A172 (cell line): ENCODE measurements at places on chromosomes 2 and 18. TPM values are rescaled to one million over a fixed set of nuclear protein-coding genes. Genes with fewer than 3 reads are reported as not detected.

Gene TTR
- not detected in 2 replicates for total RNA-seq

Gene ACP1
- 186 and 248 TPM in 2 replicates for total RNA-seq

Gene KRCC1
- 41.7 and 63.6 TPM in 2 replicates for total RNA-seq

Gene LONRF2
- total RNA-seq: 5.0 and 6.0 TPM in 2 replicates

Gene ZC3H15
- 114 and 120 TPM in 2 replicates for total RNA-seq

Gene DNAH7
- total RNA-seq: 0.40 and 0.55 TPM in 2 replicates

Gene TNS1
- total RNA-seq: 1.6 and 1.7 TPM in 2 replicates

Gene LYG2
- total RNA-seq: not detected in 2 replicates

Gene SCG2
- total RNA-seq: 1.7 and 2.2 TPM in 2 replicates

- no peak for DNase-seq
Measured at GRCh38 chr2:189281201-189281600, 101.6 kb upstream of the COL5A2 start.

DNA sequence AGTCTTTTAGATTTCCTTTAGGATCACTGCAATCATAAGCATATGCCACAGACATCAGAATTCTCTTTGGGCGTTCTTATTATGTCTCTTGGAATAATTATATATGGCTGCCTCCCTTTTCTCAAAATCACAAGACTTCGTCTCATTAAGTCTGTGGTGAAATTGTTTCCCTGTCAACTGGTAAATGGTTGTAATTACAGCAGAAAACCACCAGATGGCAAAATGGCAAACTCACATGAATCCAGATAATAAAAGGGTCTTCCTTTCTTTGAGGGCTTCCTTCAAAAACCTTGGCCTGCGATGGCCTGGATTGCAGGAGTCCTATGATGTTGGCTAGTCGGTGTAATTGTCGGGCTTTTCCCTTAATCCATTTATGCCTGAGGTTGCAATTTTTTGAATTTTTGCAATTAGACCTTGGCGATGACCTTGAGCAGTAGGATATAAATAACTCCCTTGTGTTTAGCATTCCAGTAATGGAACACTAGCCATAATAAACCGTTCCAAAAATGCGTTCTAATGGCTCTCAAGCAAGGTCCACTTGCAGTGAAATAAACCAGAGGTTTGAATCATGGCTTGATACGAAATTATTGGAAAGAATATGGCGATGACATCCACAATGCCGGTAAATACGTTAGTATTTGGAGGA lies 656.4 kb downstream of the MBD2 start:
- DNase-seq: peak; percentile 4

DNA sequence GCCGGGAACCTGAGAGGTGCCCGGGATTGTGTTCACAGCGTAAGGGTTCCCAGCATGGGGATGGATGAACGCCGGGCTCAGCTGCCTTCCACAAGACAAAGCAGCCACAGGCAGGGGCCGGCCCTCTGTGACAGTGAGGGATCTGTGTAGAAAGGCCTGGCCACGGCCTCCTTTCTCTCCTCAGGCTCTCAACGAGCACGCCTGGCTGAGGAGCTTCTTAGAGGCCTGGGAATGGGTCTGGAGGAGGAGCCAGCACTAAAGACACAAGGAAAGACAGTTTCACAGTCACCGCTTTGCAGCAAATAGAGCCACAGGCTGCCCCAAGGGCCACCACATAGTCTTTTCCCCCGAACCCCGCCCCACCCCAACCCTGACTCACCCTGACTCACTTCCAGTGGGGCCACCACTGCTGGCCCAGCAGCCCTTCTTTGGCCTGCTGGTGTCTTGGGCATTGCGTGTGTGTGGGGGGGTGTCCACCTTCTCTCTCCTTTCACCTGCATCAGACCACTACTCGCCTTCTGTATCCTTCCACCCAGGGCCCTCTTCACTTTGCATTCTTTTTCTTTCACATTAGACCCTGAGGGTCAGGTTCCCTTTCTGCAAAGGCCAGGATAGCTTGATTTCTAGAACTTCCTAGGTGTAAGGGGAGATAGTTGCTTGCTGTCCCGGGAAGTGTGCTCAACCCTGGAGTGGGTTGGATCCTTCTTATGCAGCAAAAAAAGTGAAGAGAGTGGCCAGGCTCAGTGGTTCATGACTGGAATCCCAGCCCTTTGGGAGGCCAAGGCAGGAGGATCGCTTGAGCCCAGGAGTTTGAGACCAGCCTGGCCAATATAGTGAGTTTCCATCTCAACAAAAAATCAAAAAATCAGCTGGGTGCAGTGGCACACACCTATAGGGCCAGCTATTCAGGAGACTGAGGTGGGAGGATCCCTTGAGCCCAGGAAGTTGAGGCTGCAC lies 19.3 kb upstream of the HPCAL1 start:
- DNase-seq: peak; percentile 99

DNA sequence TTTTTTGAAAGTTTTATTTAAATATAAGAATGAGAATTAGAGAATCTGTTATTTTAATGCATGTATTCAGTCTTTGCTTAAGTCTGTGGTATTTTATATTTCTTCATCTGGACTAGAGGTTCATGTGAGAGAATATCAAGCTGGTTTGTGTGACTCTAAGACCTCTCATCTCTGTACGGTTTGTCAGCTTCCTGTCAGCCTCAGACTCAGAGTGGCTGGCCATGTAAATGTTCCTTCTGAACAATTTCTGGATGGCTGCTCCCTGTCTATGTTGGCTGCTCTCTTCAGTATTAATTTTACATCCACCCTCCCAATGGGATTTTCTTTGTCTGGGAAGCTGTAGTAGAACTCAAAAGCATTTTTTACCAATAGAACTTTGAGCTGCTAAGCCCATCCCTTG lies 225.3 kb upstream of the THUMPD2 start:
- no peak for DNase-seq

DNA sequence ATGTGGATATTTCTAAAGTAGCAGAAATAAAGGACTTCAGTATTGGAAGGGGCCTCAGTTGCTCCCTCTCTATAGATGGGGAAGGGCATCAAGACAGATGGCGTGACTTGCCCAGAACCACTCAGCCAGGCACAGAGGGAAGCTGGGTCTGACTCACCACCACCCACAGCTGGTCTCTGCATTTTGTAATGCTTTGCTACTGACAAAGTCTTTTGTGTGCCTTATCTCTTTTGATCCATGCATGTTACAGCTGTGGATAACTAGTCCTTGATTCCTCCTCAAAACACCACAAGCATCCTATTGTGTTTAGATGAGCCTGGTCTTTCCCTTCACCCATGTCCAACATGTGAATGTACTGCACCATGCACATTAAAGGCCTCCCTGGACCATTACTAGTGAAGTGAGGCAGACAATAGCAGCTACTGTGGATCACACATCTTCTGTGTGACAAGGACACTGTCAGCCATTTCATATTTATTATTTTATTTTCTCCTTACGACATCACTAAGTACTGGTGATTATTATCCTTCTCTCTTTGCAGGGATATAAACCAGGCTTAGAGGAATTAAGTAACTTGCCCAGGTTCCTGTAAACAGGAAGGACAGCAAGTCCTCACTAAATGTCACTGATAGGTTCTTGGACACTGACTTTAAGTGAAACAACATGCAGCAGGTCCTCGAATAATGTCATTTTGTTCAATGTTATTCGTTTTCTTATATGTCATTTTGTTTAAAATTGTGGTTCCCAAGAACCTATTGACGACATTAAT lies 29.6 kb upstream of the IL37 start:
- DNase-seq: peak; percentile 78

DNA sequence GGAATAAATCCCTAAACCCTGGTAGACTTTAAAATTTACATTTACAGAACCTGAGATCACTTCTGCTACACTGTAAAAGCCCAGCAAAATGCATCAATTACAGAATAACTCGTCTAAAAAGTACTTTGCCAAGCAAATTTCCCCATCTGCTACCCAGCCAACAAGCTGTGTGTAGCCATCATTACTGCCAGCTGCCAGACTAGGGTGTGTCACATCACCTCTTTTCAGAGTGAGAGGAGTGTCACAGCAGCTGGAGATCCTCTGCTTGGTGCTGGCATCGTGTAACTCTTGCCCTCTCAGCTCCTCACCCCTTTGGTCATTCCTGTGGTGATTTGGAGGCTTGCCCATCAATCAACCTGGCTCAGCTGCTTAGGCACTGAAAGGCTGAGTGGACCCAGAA lies 340.4 kb upstream of the MMADHC start:
- no peak for DNase-seq

DNA sequence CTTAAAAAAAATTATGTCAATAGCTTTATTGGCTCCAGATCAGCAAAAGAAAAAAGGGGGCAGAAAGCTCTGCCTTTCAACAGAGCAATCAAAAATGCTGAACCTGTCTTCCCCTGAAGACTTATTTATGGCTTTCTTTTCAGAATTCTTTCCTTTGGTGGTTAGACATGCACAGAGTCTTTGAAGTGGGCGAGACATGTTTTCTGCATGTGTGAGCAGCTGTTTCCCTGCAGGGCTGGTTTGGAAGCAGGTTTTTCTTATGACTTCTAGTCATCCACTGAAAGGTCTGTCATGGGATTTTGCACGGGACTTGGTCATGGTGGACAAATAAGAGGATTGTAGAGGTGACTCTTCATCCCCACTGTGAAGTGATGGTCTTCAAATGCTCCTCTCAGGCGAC lies 160.3 kb downstream of the VAPA start:
- DNase-seq: no peak

DNA sequence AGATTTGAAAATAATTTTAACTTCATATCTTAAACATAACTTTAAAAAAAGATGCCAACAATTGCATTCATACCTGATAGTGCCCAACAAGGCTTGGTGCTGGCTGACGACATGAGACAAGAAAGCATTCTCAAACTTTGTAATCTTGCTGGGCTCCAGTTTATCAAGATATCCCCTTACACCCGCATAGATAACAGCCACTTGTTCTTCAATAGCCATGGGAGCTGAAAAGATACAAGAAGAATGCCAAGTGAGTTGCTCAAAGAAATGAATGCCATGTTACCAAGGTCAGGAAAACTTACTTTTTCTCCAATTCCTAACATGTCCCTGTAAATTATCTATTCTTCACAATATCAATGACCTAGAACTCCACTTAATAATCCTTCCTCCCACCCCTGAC lies 12.4 kb upstream of the PSTPIP2 start:
- no peak for DNase-seq

DNA sequence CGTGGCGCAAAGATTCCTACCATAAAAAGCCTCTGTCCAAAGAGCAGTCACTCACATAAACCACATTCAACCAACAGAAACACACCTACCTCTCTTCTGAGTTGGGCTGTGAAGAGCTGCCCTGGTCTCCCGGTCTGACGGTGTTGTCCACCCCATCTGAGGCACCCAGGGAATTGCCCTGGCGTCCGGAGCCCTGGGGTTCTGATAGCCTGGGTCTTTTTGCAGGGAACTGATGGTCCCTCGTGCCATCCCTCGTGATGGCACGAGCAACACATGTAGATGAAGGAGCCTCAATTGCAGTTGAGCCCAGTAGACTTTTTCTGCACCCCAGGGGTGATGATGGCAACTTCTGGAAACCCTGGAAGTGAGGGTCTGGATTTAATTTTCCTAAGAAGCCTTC lies 13.8 kb downstream of the HJURP start:
- no peak for DNase-seq

DNA sequence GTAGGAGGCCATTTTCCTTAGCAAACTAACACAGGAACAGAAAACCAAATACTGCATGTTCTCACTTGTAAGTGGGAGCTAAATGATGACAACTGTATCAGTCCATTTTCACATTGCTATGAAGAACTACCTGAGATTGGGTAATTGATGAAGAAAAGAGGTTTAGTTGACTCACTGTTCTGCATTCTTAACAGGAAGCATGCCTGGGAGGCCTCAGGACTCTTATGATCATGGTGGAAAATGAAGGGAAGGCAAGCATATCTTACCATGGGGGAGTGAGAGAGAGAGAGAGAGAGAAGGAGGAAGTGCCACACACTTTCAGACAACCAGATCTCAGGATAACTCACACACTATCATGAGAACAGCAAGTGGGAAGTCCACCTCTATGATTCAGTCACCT lies 105.3 kb downstream of the PARD3B start:
- DNase-seq: no peak

GRCh38 chr2:150188177-150188576 lies 299.3 kb downstream of the RND3 start:
- DNase-seq: peak; percentile 43

DNA sequence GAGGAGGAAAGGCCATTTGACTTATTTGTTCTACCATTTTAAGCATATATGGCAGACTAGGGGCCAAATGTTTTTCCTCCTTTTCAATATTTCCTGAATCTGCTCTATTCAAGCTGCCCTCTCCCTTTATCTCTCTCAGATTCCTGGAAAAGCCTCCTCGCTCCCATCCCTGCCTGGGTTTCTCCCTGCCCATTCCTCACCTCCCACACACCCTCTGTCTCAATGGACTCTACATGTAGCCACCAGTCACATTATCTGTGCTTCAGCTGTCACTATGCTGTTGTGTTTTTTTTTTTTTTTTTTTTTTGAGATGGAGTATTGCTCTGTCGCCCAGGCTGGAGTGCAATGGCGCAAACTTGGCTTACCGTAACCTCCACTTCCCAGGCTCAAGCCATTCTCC lies 22.9 kb downstream of the TYMS start:
- DNase-seq: no peak

DNA sequence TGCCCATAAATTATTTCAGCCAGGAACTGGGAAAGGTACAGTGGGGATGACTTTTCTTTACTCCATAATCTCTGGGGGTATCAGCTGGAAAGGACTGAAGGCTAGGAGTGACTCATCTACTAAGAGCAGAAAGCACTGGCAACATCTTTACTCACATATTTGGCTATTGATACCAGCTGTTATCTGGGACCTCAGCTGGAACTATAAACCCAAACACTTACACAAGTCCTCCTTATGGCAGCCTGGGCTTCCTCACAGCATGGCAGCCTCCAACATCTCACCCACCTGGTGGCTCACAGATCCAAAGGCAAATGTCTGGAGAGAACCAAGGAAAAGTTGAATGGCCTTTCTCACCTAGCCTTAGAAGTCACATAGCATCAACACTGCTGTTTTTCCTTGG lies 379.0 kb upstream of the RND3 start:
- no peak for DNase-seq

- no peak for DNase-seq
Measured at GRCh38 chr2:101751276-101751815, 53.8 kb downstream of the MAP4K4 start.

DNA sequence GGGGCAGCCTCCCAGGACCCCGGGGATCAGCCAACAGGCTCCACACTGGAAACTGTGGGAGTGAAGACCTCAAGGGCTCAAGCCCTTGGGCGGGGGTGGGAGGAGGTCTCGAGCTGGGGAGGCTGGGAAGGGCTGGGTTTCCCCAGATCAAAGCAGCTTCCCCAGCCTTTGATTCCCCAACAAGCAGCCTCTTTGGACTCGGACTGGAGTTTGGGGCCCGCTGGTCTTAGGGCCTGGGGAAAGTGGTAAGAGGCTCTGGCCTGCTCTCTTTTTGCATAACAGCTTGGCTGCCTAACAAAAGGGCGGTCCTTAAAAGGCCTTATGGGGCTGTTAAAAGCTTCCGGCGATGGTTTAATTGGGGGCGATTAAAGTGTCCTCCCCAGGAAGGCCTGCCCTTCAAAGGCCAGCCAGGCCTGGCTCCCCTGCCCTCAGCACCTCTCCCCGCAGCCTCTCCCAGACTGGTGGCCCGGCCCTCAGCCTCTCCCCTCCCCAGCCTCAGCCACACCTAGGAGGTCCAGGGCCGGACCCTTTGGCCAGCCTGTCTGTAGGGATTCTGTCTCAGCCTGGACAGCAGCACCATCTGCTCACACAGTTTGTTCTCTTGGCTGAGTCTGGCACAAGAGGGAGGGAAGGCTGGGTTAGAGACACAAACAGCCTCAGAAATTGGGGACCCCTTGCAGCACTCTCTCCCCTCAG lies 39.6 kb downstream of the ZFP36L2 start:
- no peak for DNase-seq
